ENCODE measurements at places on chromosomes 4 and X. TPM values are rescaled to one million over a fixed set of nuclear protein-coding genes. Genes with fewer than 3 reads are reported as not detected.

GRCh38 chr4:4317496-4318232 is 27.6 kb downstream of the ZBTB49 start:
- H3K4me1 ChIP-seq = no peaks in the 10 kb centered on the region
- no peak overlapping the region for H3K27ac ChIP-seq
- DNase-seq = no peak
- peaks cover 94% of the 10 kb centered on the region for H3K36me3 ChIP-seq
- no peaks in the 10 kb centered on the region for H3K27me3 ChIP-seq
- no peak overlapping the region for H3K4me3 ChIP-seq

DNA sequence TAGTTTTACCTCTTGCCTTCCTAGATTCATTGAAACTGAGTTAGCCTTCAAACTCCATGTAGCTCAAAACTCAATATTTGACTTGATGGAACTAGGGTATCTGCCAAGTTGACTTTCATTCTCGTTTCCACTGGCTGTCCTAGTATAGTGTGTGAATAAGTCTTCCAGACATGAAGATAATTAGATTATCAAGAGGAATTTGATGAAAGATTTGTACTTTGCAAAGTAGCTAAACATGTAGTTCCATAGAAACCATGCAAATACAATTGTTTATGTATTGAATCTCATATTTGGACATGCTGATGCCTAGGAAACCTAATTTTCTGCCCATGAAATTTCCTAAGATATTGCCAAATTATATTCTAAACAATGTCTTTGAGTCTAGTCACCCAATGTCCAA is 297.5 kb downstream of the ARHGAP24 start:
- no peak for DNase-seq
- H3K36me3 ChIP-seq = no peaks in the 10 kb centered on the region
- H3K27me3 ChIP-seq = no peaks in the 10 kb centered on the region
- no peaks in the 10 kb centered on the region for H3K4me1 ChIP-seq

DNA sequence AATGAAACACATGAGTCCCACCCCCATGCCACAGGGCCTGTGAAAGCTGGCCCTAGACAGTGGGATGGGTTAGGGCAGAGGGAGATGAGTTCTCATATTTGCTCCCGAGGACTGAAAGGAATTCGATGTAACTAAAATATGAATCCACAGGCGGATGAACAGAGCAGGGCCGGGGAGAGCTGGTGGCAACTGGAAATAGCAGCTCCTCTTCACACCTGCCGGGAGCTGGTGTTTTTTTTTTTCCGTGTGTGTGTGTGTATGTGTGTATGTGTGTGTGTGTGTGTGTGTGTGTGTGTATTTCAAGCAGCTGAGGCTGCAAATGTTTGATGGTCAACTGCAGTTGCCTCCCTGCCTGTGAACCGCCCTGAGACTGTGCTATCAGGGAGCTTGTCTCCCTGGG is 115.1 kb upstream of the PSAPL1 start:
- H3K4me1 ChIP-seq = no peaks in the 10 kb centered on the region
- no peaks in the 10 kb centered on the region for H3K27me3 ChIP-seq
- H3K36me3 ChIP-seq = no peaks in the 10 kb centered on the region

- no peak overlapping the region for H3K4me3 ChIP-seq
- H3K4me1 ChIP-seq = peaks cover 20% of the 10 kb centered on the region
- no peak overlapping the region for H3K27ac ChIP-seq
- no peaks in the 10 kb centered on the region for H3K27me3 ChIP-seq
- H3K36me3 ChIP-seq = no peaks in the 10 kb centered on the region
Observed at GRCh38 chr4:52982946-52983340, 120.8 kb downstream of the RASL11B start.

GRCh38 chr4:143482840-143483239 is 30.7 kb upstream of the SMARCA5 start:
- H3K27ac ChIP-seq = no peak overlapping the region
- H3K27me3 ChIP-seq = no peaks in the 10 kb centered on the region
- H3K4me3 ChIP-seq = no peak overlapping the region
- H3K36me3 ChIP-seq = no peaks in the 10 kb centered on the region
- DNase-seq = no peak

DNA sequence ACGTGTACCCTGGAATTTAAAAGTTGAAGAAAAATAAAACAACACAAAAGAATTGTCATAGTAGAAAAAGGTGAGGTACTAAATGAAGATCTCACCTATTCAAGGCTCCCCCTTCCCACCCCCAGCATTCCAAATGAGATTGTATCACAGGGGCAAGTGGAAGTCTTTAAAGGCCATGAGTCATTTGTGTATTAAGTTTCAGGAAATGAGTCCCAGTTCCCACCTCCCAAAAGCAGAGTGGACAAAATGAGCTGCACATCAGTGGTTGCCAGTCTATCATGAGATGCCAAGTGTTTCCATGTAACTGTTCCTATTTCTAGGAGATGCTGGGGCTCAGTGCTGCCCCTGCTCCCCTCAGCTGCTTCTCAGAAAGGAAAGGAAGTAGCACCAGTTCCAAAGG is 20.1 kb downstream of the ARHGEF9 start:
- no peaks in the 10 kb centered on the region for H3K4me1 ChIP-seq
- H3K27ac ChIP-seq = no peak overlapping the region
- no peak overlapping the region for H3K4me3 ChIP-seq
- no peaks in the 10 kb centered on the region for H3K27me3 ChIP-seq
- H3K36me3 ChIP-seq = no peaks in the 10 kb centered on the region
- DNase-seq = no peak

- peaks cover 68% of the 10 kb centered on the region for H3K27me3 ChIP-seq
- H3K27ac ChIP-seq = no peak overlapping the region
- peaks cover 51% of the 10 kb centered on the region for H3K4me1 ChIP-seq
- no peaks in the 10 kb centered on the region for H3K36me3 ChIP-seq
- peak overlapping the region; percentile 45 for H3K4me3 ChIP-seq
Observed at GRCh38 chr4:133152831-133153481, 3.9 kb downstream of the PCDH10 start.

DNA sequence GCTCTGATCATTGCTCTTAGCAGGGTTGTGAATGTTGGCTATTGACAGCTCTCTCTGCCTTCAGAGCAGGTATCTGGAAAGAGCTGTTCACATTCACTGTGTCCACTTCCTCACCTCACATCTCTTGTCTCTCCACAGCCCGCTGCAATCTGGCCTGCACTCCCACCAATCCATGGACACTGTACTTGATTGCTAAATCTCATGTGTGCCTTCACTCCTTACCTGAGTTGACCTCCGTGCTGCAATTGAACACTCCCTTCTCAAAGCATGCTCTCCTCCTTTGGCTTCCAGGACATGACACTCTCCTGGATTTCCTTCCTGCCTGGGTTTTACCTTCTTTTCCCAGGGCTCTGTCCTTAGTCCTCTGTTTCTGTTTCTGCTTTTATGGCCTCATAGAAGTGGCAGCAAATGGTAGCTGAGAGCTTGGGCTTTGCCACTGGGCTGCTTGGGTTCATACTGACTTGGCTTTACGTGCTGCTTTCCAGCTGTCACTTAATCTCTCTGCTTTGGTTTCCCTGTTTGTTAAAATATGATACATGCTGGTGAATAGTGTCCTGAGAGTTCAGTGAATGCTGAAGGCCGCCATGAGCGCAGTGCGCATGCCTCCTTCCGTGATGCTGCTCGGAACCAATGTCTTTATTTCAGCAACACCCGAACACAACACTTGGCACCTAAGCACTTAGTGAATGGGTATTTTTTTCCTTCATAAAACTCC is 29.5 kb downstream of the DCUN1D4 start:
- peaks cover 70% of the 10 kb centered on the region for H3K36me3 ChIP-seq
- H3K4me3 ChIP-seq = no peak overlapping the region
- H3K4me1 ChIP-seq = no peaks in the 10 kb centered on the region
- H3K27me3 ChIP-seq = no peaks in the 10 kb centered on the region
- no peak overlapping the region for H3K27ac ChIP-seq

DNA sequence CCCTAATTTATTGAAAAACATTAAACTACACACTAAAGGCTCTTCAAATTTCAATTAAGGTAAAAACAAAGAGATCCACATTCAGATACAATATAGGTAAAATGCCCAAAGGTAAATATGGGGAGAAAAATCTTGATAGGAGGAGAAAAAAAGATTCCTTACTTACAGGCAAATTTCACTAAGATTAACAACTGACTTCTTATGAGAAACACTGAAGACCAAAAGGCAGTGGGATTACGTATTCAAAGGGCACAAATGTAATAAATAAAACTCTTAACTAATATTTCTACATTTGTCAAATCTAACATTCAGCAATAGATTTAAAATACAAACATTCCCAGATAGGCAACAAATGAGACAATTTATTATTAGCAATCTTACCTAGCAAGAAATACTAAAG is 829.3 kb downstream of the SH3BGRL start:
- no peak overlapping the region for H3K4me3 ChIP-seq
- no peak for DNase-seq
- H3K27ac ChIP-seq = no peak overlapping the region

DNA sequence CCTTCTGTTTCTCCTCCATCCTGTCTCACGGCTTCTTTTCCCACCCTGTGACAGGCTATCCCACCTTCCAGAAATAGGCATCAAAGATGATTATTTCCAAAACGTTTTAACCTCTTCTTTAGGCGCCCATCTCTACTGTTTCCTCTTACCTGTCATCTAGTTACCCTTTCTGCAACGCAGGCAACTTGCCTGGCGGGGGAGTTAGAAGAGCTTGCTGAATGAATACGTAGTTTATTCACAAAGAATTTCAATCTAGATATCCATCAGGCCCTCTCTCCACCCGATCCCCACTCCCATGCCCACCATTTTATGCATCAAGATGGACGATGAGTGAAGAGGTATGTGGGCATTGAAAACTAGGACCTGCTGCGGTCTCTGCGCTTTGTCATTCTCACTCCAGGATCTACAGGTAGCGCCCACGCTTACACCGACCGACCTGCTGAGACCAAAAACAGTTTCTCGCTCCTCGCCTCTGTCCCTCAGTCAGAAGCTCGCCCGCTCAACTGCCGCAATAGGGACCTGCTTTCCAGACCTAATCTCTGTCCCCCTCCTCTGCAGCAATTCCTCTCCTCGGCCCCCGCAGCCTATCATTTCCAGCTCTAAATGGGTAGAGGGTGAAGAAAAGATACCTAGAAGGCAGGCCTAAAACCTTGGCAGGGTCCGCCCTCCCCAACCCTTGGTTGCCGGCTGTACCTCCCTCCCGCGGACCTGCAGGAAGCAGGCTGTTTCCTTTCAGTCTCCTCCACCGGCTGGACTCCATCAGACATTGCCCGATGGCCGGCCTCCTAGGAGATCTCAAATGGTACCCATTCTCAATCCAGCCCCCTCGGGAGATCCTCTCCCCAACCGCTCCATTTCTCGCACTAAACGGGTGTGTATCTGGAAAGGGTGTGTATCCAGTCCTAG is 624 bp downstream of the BEX5 start:
- no peak overlapping the region for H3K27ac ChIP-seq
- H3K27me3 ChIP-seq = no peaks in the 10 kb centered on the region
- peak overlapping the region; percentile 55 for H3K4me3 ChIP-seq
- DNase-seq = no peak
- H3K4me1 ChIP-seq = peaks cover 4% of the 10 kb centered on the region

- no peaks in the 10 kb centered on the region for H3K36me3 ChIP-seq
- no peak for DNase-seq
- no peaks in the 10 kb centered on the region for H3K27me3 ChIP-seq
- no peaks in the 10 kb centered on the region for H3K4me1 ChIP-seq
Observed at GRCh38 chr4:136329042-136329662, 1203.1 kb downstream of the PCDH18 start.

DNA sequence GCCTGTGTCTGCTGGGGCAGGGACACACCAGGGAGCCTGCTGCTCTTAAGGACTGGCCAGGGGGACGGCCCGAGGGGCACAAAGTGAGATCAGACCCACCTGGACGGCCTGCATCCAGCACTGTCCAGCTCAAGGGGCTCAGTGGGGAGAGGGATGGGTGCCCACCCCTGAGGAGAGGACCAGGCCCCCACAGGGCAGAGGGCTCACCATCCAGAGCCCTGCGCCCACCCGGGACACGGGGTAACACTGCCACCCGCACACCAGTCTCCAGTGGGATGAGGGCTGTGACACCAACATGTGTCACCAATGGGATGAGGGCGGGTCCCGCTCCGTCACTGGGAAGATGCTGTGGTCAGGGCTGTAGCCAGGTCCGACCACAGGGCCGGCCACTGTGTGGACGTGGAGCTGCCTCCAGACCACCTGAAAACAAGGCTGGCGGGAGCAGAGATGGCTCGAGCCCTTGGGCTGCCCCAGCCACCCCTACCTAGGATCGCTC is 13.2 kb downstream of the DGKQ start:
- no peak overlapping the region for H3K4me3 ChIP-seq

DNA sequence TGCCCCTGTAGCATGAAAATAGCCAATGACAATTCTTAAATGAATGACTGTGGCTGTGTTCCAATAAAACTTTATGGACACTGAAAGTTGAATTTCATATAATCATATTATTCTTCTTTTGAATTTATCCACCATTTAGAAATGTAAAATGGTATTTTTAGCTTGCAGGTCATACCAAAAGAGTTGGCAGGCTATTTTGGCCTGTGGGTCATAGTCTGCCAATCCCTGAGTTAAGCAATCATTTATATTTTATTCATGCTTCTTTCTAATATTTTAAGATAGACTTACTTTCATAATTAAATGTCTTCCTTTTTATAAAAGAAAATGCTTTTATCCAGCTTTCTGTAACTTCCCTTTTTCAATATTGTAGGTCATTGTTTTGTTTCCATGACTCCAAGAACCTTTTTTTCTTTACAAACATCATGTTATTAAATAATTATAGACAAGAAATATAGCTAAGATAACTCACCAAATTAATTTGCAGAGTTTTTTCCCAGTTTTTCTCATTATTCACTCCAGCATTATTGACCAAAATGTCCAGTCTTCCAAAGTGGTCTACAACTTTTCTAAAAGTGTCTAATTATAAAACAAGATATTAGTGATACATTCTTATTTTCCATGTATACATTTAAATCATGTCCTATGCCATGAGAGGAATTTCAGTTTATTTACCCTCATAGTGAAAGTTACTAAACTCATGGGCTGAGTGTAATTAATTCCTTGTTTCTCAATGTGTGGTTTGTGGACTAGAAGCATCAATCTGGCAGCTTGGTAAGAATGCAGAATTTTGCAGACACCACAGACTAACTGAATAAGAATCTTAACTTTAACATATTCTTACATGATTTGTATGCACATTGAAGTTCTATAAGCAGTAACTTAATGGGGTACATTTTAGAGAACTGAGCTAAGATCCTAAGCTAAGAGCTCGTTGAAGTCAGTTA is 4.5 kb downstream of the HPGD start:
- DNase-seq = no peak
- H3K27me3 ChIP-seq = peaks cover 5% of the 10 kb centered on the region
- no peak overlapping the region for H3K4me3 ChIP-seq
- H3K4me1 ChIP-seq = peaks cover 8% of the 10 kb centered on the region
- peak overlapping the region; percentile 54 for H3K27ac ChIP-seq

GRCh38 chr4:78222575-78223186 is 165.6 kb downstream of the FRAS1 start:
- H3K36me3 ChIP-seq = no peaks in the 10 kb centered on the region
- no peak overlapping the region for H3K27ac ChIP-seq
- no peak for DNase-seq
- no peak overlapping the region for H3K4me3 ChIP-seq
- no peaks in the 10 kb centered on the region for H3K4me1 ChIP-seq

The VCX3A gene
- total RNA-seq = not detected

The CLNK gene
- total RNA-seq = 0.09 TPM

The MBNL3 gene
- 24.3 TPM for total RNA-seq

The TBC1D19 gene
- 12.5 TPM for total RNA-seq

The MEPE gene
- total RNA-seq = not detected

The HERC3 gene
- 54.1 TPM for total RNA-seq

The IL21 gene
- total RNA-seq = not detected
